ENCODE measurements at places on chromosomes 12 and 14. TPM values are rescaled to one million over a fixed set of nuclear protein-coding genes. Genes with fewer than 3 reads are reported as not detected.

The DNAH10 gene
- 0.29 TPM for total RNA-seq

The PTGER2 gene
- total RNA-seq: 2.4 TPM

The MYH6 gene
- total RNA-seq: 11,820 TPM

The CFAP54 gene
- 0.97 TPM for total RNA-seq

The TAS2R10 gene
- total RNA-seq: 0.55 TPM

The MEG3 gene
- 24.7 TPM for total RNA-seq

The OAS2 gene
- 18.4 TPM for total RNA-seq

The KRT7 gene
- 34.3 TPM for total RNA-seq

The SIRT4 gene
- 5.8 TPM for total RNA-seq

GRCh38 chr12:95191060-95191696 is 26.1 kb downstream of the FGD6 start:
- no peak for DNase-seq

DNA sequence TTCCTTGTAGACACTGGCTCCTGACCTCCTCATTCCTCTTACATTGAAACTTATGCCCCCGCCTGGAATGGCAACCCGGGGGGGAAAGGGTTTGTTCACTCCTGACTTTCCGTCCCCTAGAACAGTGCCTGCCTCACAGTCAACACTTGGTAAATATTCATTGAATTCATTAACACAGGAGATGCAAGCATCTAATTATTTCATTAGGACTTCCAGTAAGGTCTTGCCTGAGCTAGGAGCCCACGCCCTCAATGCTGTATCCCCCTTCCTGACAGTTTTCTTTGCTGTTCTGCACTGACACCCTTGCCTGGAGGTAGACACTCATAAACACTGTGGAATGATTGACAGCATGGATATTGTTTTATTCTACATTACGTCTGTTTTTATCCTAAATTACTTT is 49.3 kb upstream of the CHST11 start:
- DNase-seq: no peak

DNA sequence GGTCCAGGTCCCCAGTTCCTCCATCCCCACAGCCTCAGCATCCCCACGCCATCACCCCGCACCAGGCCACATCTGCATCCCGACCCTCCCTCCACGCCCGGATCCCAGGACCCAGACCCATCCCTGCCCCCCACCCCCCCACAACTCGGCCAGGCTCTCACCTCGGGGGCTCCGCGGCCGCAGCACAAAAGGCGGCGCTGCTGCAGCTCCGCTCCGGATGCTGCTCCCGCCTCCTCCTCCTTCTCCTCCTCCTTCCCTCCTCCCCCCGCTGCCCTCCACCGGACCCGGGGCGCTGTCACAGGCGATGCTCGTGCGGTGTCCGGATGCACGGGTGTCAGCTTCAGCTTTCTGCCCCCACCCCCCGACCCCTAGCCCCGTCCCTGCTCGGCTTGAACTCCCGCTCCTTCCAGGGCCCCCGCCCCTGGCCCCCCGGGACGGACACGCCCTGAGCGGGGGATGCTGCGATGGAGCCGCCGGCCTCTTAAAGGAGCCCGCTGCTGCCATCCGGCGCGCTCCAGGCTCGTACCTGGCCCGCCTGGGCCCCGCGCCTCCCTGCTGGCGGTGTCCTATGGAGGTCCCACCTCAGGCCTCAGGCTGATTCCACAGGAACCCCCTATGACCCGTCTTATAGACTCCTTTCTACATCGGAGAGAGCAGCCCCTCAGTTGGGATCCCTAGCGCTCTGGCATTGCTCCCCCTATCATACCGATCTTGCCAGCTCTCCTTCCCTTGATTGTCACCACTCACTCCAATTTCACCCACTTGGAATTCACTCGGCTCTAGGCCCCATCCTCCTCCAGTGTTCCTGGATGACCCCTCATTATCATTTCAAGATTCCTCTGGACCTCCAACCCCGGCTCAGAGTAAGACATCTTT is at the start of gene MAP3K12:
Gene MAP3K12 (minus strand): TSS at position 193 of the 876 bp plus-strand sequence. CDS start 12,067 bp downstream, outside the sequence.
- peak; percentile 77 for DNase-seq

DNA sequence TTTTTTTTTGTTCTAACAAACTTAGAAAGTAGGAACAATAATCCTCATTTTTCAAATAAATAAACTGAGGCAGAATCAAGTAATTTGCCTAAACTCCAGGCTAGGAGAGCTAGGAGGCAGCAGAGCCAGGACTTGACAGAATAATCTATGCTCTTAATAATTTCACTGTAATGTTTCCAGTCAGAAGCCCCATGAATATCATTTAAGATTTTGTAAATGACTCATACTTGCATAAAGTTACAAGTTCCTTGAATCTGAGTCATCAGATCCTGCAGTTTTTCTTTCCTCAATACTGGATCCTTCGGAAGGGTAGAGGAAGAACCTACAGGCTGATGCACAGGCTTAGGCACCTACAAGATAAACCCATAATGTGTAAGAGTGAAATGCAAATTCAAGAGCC is 29.0 kb downstream of the CAPRIN2 start:
- no peak for DNase-seq

DNA sequence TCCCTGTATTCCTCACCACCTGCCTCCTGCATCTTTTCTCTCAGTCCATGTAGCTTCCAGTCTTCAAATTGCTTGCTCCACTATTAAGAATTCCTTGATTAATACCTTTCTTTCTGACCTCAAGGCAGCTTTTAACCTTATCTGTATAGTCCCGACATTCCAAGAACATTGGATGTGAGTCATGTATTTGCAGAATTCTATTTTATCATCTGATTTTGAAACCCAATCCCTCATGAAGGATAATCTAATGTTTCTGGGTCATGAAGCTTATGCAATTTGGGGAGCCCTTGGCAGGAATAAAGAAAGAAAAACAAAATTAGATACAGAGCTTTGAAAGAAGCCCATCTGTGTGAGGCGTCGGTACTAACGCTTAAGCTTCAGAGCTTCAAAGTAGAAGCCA is 63.4 kb upstream of the CCND2 start:
- no peak for DNase-seq

GRCh38 chr14:70721542-70721941 is 79.8 kb downstream of the TTC9 start:
- DNase-seq: no peak

DNA sequence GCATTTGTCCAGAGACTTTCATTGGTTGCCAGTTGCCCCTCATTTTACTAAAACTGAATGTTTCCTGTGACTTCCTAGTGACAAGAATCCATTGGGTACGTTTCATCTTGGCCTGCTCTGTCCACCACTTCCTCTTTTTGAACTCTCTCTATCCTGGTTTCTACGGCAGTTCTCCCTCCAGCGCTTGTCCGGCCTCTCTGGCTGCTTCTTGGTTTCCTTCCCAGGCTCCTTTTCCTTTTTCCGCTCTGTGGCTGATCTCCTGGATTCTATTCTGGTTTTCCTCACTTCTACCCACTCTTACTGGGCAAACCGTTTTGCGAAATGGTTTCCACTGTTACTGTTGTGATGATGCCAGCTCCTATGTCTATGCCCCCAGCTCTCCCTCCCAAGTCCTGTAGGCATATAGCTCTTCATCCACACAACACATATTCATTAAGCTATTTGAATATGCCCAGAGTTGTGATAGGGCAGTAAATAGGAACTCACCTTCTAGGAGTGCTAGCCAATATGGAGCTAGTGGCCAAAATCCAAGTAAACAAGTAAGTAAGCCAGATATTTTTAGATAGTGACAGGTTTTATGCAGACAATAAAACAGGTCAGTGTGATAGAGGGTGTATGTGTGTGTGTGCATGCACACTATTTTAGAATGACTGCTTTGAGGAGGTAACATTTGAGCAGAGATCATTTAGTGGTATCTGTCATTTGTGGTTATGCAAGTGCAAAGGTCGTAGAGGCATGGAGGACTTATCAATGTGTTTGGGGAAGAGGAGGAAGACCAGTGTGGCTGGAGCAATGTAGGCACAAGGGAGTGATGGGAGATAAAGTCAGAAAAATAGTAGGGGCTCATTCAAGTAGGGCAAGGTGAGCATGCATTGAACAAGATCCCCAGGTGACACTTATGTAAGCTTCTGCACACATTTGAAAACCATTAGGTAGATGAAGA is 27.9 kb upstream of the CTDSP2 start:
- no peak for DNase-seq

DNA sequence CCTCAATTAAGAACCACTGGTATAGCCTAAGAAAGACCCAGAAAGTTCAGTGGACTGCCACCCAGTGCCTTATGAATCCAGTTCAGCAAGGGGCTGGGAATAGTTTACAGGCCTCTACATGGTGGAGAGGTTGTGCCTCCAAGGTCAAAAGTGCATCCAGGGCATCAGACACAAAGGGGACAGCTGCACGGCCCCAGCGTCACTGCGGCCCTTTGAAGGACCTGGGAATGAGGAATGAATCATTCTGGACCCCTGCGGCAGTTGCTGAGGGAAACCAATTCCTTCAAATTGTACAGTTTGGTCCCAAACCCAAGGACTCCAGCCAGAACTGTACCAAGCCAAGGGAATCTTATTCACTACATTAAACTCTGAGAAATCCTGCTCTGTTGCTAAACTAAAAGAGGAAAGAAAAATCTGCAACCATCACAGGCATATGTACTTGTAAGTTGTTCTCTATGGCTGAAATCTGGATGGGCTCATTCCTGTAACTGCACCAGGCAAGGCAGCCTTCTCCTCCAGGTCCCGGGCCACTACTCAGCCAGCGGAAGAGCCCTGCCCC is 10.9 kb upstream of the NGB start:
- DNase-seq: no peak

- DNase-seq: peak; percentile 24
Measured at GRCh38 chr12:89874146-89874545, 165.5 kb upstream of the ATP2B1 start.

- peak; percentile 76 for DNase-seq
Measured at GRCh38 chr14:105199093-105199492, 18.0 kb upstream of the NUDT14 start.

- no peak for DNase-seq
Measured at GRCh38 chr14:22560662-22561365, 28.2 kb downstream of the DAD1 start.

DNA sequence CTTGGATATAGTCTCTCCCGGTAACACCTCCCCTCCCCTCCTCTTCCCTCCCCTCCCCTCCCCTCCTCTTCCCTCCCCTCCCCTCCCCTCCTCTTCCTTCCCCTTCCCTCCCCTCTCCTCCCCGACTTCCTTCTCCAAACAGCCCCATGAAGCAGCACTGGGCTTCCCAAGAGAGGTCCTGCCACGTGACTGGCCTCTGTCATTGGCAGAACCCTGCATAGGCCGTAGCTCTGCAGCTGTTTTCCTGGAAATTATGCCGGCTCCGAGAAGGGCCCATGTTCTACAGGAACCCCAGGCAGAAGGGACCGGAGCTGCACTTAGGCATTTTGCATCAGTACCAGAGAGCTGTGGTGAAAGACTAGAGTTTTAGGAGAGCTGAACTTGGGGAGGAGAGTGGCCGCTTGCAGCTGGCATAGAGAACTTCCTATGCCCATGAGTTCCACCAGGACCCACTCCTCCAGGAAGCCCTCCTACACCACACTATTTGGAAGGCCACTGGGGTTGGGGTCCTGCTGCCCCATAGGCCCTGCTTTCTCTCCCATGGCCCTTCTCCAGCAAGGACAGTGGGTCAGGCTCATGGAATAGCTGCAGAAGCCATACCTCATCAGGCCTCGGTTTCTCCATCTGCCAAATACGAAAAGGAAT is 5.1 kb upstream of the TNFAIP2 start:
- peak; percentile 89 for DNase-seq

DNA sequence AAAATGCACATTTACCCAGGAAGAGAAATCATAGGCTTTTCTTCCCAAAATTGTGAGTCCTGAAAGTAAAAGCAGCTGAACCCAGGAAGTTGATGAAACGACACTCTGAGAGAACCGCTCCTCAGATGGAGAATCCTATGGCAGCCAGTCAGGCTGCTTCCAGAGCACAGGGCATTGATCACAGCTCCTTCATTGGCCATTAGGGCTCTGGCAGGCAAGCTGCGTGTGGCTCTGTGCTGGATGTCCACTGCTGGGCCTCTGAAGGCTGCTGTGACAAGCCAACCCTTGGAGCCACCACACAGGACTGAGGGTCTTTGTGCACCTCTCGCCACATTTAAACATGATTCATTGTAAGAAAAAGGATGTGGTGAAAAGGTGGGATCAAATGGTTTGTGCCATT is 89.4 kb downstream of the EXOC5 start:
- no peak for DNase-seq

- DNase-seq: no peak
Measured at GRCh38 chr14:72518809-72519377, 375.0 kb downstream of the DPF3 start.

- peak; percentile 63 for DNase-seq
Measured at GRCh38 chr12:57240066-57240921, 10.7 kb downstream of the STAC3 start.

- DNase-seq: no peak
Measured at GRCh38 chr14:90791486-90791885, 24.7 kb downstream of the TTC7B start.

GRCh38 chr12:90062799-90063198 is 354.2 kb upstream of the ATP2B1 start:
- no peak for DNase-seq

- DNase-seq: no peak
Measured at GRCh38 chr12:115230606-115231005, 546.6 kb upstream of the TBX3 start.

DNA sequence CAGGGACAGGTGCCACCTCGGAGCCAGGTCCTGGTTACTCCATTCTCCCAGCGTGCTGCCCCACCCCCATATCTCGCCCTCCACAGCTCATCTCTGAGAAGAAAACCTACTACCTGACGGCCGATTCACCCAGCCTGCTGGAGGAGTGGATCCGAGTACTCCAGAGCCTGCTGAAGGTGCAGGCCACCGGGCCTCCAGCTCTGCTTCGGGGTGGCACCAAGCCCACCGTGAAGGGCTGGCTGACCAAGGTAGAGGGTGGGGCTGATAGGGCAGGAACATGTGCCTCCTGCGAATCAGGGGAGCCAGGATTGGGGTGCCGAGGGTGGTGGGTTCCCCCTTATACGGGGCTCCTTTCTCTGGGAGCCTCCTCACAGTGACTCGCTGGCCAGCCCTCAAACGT is 25.9 kb downstream of the PIGH start:
- DNase-seq: no peak

- DNase-seq: no peak
Measured at GRCh38 chr12:29625359-29625953, 128.0 kb upstream of the OVCH1 start.

GRCh38 chr12:46610754-46611153 is 215.0 kb downstream of the SLC38A4 start:
- no peak for DNase-seq

- DNase-seq: peak; percentile 12
Measured at GRCh38 chr14:100734031-100734990, 7.6 kb downstream of the DLK1 start.

GRCh38 chr12:126506426-126507182 is 1441.4 kb downstream of the AACS start:
- no peak for DNase-seq

Data from left cardiac atrium (tissue), 4 donors.